ENCODE measurements at places on chromosomes 13 and 19.
A peak's percentile ranks its signal among the peaks of the same experiment; 100 is the strongest.

DNA sequence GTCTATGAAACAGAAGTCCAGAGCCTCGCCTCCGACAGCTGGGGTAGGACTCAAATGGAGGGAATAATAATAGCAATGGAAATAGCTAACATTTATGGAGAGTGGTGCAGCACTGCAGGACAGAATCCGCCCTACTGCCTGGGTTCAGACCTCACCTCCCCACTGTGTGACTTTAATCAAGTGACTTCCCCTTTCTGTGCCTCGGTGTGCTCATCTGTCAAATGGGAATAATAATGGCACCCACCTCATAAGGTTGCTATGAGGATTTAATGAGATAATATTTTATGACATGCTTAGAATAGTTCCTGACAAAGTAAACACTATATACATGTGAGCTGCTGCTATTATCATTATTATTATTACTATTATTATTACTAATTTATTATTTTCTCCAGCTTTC is 3.2 kb downstream of the LRFN1 start:
- no peak for DNase-seq

GRCh38 chr19:18233224-18233825 is 7.1 kb upstream of the PDE4C start:
- no peak for DNase-seq

GRCh38 chr13:77114271-77114670 is 87.3 kb upstream of the FBXL3 start:
- DNase-seq: no peak

GRCh38 chr19:19532806-19533701 is 4.3 kb downstream of the YJEFN3 start:
- no peak for DNase-seq

DNA sequence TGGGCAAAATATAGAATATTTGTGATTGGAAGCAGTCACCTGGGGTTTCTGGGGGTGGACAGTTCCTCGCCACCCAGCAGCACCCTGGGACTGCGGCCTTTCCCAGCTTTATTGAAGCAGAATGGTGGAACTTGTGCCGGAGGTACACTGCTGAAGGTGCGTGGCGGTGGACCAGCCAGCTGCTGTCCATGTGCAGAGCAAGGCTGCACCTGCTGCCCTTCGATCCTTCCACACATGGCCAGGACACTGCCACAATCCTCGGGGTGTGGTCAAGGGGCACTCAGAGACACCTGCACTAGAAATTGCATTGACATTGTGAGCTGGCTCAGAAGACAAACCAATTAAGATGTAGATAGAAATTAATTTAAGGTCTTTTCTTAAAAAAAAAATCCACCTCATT is 11.4 kb upstream of the GPI start:
- no peak for DNase-seq

DNA sequence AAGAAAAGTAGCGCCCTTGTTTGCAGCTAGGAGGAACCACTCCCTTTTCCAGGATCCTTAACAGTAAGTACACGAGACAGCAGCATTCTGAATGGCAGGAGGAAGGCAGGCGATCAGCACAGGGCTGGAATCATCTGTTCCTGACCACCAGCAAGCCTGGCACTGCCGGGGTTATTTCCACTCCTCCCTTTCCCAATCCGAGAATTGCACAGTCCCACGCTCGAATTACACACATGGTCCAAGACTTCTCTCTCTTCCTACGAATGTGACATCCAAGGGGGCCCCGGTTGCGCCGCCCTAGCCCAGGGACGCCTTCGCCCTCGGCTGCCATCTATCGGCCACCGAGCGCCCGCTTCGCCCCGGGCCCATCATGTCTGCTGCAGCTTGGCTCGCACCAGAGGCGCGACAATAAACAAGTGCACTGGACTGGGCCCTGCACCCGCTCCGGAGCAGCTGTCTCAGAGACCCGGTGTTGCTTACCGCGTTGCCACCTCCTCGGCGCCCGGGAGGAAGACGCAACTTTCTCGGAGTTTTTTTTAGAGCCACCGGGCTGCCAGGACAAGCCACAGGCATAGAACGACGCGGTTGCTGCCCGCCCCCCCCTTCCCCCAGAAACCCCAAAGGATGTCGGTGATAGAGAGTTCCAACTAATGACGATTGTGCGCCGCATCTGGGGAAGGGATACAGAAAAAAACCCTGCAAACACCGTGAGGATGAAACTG is at the start of gene SLITRK5:
Gene SLITRK5, plus strand, starts transcription at position 341 of the 722 bp plus-strand sequence. CDS start 4,018 bp downstream, outside the sequence.
- peak; percentile 53 for DNase-seq

GRCh38 chr19:12015753-12016116 is 19.7 kb downstream of the ZNF433 start:
- no peak for DNase-seq

DNA sequence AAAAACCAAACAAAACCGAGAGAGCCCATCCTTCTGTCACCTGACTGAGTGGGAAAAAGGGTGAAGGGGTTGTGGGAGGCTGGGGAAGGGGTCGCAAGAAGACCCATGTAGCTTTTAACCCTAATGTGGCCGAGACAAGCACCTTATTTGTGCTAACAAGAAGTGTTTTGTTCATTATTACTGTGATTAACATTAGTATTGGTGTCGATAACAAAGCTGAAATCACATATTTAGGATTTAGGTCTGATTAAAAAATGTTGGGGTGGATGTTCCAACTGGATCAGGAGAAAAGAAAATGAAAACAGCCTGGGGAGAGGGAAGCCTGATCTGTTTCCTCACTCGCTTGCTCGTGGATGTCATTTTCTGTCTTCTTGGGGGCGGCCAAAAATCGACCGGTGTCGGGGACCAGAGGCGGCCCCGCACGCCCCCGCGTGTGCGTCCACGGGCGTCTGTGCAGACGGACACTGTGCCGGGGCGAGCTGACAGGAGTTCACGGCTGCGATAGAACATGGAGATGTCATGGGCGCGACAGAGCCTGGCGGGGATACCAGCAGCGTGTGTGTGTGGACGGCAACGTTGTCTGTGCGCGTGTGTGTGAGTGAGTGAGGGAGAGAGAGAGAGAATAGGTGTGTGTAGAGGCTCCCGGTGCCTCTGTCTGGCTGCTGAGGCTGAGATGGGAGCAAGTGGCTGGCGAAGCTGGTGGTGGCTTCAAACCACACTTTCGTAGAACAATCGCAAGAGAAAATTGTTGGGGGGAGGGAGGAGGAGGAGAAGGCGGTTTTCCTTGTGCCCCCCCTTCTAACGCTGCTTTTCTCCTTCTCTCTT is 29.1 kb downstream of the NFIX start:
- no peak for DNase-seq

GRCh38 chr19:1154731-1155351 is 19.2 kb downstream of the SBNO2 start:
- no peak for DNase-seq

DNA sequence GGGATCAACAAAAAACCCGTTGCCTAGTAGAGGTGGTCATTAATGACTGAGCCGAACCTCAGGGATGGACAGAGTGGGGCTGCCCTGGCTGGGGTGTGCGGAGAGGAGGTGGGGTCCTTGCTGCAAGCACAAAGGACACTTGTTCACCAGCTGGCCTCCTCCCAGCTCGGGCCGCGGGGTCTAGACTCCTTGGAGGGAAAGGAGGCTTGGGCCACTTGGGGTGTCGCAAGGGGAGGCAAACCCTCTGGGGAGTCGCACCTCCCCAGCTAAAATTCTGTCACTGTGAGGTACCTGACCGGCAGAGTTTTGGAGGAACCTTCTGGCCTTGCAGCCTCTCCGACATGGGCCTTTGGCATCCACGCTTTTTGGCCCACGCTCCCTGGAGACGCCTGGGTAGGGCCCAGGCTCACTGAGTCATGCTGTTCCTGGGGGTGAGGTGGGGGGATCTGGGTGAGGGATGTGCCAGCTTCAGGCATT is 8.2 kb downstream of the KLHL26 start:
- no peak for DNase-seq

GRCh38 chr13:85191996-85192718 is 607.1 kb downstream of the SLITRK6 start:
- no peak for DNase-seq

DNA sequence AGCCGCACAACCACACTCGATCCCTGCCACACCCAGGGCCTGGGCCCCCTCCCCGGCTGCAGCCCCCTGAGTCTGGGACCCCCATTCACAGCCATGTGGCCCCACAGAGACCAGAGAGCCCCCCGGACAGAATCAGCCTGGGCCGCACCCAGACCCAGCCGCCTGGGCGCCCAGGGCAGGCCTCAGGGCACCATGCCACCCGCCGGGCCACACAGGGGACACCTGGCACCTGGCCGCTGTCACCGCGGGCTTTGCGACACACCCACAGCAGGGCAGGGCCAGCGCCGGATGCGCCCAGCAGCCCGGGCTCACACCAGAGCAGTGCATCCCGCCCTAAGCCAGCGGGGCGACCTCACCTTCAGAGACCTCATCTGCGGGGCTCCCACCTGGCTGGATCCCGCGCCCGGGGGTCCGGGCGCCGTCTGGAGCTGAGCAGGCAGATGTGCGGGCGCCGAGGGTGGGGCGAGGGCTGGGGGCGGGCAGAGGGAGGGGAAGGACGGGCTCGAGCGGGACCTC is 443 bp downstream of the TBXA2R start:
- no peak for DNase-seq

DNA sequence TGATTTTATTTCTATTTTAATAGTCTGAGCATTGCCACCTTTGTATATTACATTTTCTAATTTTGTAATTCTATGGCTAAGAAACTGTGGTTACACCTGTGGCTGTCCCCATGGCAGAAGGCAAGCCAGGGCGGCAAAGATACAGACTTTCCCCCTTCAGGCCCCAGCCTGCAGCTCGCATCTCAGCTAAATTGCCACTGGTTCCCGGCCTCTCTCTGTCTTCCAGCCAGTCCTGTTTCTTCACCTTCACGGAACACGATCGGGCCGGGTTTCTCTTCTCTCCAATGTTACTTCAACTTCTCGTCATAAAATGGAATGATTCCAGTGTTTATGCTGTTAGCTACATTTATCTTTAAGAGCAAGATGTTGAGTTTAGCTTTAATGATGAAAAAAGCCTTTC is 124.5 kb upstream of the ZNF507 start:
- no peak for DNase-seq

DNA sequence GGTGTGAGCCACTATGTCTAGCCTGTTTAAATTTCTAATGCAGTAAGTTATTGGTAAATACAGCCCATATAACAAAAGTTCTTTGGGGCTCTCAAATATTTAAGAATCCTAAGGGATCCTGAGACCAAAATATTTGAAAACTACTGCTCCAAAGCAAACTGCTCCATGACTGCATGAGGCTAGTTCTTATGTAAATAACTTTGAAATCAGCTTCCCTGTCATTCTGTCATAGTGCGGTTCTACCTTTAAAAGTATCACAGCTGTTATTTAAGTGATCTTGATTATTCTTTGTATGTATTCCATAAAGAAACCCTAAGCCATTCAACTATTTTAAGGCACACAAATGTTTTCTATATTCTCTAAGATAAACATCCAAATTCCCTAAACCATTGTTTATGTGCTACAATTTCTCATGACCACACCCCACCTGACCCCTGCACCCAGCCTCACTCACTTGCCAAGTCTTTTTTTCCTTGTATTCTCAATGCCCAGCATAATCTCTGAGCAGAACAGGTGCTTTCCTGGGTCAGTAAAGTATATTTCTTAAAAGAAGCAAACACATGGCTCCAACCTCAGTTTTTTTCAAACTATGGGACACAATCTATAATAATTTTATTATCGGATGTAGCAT is 146.6 kb downstream of the RNF17 start:
- DNase-seq: no peak

Data from NCI-H2081 treated with DMSO at 0.1 percent for 48 hours (cell line).